ENCODE measurements at places on chromosomes 11 and 22.
A peak's percentile ranks its signal among the peaks of the same experiment; 100 is the strongest.

- DNase-seq: no peak
These were observed 47.1 kb downstream of the CWC15 start for GRCh38 chr11:94926271-94926625.

DNA sequence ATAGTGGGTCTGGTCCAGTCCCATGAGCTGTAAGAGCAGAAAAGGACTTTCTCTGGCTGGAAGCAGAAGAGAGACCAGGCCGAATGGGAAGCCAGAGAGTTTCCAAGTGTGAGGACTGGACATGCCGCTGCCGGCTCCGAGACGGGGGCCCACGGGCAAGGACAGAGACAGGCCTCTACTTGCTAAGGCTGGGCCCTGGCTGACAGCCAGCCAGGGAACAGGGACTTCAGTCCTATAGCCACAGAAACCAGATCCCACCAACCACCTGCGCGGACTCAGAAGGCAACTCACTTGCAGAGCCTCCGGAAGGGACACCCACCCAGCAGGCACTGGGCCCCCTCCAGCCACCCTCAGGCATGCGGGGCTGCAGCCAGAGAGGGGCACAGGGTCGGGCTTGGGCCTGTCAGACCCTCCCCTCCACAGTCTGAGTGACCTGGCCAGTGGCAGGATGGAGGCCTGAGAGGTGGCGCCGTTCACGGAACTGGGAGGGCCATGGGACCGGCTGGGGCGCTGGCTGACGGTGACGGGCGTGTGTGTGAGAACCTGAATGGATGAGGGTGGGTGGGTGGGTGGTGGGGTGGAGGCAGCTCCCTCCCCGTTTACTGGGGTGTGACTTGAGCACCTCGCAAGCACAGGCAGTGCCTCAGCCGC is 47.8 kb upstream of the A4GALT start:
- no peak for DNase-seq

DNA sequence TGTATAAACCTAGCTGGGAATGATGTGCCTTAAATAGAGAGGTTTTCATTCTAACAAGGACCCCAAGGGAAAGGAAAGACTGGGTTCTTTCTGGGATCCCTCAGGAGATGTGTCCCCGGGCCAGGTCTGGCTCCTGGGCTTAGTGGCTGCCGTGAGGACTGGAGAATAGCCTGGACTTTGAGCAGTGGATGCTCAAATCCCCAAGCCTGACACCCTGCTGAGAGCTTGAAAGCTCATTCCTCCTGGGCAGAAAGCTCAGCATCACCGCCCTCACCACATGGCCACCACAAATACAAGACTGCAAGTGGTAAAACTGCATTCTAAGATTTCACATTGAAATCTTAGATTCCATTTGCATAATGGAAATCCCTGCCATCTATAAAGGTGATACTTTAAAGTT is 79.4 kb upstream of the NARS2 start:
- no peak for DNase-seq

- no peak for DNase-seq
These were observed 65.6 kb downstream of the CCDC81 start for GRCh38 chr11:86440305-86440716.

GRCh38 chr11:34509336-34509876 is 4.2 kb downstream of the ELF5 start:
- DNase-seq: no peak

DNA sequence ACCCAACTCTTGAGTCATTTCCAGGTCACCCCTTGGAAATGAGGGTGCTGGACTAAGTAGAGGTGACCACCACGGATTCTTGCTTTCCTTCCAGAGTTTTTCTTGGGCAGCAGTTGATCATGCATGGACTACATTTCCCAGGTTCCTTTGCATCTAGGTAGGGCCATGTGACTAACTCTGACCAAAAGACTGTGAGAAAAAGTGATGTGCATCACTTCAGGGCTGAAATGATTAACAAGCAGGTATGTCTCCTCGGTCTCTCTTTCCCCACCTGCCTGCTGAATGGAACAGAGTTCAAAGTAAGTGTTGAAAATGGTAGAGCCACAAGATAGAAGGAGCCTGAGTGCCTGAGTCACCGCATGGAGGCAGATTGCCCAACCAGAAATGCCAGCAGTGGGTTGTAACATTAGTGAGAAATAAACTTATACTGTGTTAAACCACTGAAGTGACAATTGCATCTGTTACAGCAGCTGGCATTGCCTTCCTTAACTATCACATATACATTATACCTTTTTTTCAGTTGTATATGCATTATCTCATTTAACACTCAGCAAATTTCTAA is 113.5 kb downstream of the MN1 start:
- no peak for DNase-seq

DNA sequence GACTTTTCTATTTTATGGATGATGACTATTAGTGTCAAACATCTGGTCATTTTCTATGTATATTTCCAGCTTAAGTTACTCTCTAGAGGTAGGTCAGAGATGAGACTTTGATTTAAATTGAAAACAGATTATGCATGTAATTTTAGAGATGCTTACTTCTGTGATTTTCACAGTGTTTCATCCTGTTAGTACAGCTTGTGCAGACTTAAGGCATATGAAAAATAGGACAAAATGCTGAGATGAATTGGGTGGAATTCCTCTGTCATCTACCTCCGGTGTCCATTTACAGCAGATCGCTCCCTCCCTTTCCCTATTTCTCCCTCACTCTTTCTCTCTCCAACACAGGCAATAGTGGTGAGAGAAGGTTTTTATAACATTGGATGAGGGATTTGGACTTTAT is 14.1 kb downstream of the JAM3 start:
- DNase-seq: no peak

- peak; percentile 53 for DNase-seq
These were observed 651.1 kb downstream of the METTL15 start for GRCh38 chr11:28759311-28759710.

DNA sequence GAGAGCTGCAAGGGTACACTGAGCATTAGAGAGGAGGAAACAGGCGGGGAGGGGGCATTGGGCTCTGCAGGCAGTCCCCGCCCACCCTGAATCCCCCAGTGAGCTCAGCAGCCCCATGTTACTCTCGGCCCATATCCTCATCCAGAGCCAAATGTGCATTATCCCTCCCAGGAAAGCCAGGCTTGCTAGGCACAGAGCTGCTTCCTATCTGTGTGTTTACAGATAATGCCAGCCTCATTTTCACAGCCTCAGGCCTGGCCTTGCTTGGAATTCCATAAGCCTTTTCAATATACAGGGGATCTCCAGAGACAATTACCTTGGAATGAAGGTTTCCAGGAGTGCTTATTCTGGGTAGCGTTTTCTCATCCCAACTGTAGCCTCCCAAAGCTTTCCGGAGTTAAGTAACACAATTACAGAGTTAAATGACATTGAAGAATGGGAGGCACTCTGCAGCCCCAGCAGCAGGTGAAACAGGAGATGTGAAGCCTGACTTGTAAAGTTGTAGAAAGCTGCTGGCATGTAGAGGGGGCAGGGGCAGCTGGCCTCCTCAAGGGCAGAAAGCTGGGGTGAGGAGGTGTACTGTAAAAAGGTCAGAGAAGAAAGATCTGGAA is 91.5 kb upstream of the TBCEL start:
- DNase-seq: no peak

DNA sequence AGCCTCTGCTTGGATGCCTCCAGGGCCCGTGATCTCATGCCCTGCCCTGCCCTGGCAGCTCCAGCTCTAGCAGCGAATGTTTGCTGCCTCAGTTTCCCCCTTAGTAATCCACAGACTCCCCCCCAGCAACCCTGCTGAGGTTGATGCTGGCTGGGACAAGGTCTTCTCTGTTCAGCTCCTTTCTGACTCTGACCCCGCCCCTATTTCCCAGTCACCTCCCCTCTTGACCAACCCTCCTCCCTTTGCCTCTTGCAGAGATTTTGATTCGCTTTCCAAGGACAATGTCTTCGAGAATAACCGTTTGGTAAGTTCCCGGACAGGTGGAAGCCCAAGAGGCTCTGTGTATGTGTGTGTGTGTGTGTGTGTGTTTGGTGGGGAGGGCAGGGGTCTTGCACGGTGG is 5.6 kb downstream of the MICALL1 start:
- DNase-seq: no peak

DNA sequence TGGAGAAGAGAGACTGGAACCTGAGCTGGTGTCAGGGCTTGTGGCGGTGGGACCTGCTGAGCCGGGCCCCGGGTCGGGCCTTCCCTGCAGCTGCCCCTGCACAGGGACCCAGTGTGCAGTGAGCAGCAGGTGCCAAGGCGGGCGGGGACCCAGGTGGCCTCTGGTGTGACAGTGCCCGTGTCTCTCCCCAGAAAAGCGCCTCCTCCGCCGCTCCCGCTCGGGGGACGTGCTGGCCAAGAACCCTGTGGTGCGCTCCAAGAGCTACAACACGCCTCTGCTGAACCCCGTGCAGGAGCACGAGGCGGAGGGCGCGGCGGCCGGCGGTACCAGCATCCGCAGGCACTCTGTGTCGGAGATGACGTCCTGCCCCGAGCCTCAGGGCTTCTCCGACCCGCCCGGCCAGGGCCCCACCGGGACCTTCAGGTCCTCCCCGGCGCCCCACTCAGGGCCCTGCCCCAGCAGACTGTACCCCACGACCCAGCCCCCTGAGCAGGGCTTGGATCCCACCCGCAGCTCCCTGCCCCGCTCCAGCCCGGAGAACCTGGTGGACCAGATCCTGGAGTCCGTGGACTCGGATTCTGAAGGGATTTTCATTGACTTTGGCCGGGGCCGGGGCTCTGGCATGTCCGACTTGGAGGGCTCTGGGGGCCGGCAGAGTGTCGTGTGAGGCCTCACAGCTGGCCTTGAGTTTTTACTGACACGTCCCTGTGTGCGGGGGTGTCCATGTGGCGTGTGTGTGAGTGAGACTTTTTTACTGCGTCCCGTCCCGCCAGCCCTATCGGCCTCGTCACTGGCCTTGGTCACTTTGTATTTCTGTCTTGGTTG is 15.6 kb upstream of the ARHGAP8 start:
- DNase-seq: no peak

GRCh38 chr11:9073466-9074225 is 17.8 kb downstream of the SCUBE2 start:
- no peak for DNase-seq

- DNase-seq: no peak
These were observed 1780.5 kb downstream of the LRRC4C start for GRCh38 chr11:39678996-39679395.

- no peak for DNase-seq
These were observed 14.3 kb downstream of the TPCN2 start for GRCh38 chr11:69062873-69063651.

All from SW 1271 (cell line).